ENCODE measurements at places on chromosomes 1 and 21. TPM values are rescaled to one million over a fixed set of nuclear protein-coding genes. Genes with fewer than 3 reads are reported as not detected.

ARTN gene
- 2.9 TPM for total RNA-seq

NR1I3 gene
- total RNA-seq = not detected

ANKRD65 gene
- 1.2 TPM for total RNA-seq

GREM2 gene
- total RNA-seq = not detected

NGF gene
- total RNA-seq = not detected

JAM2 gene
- 9.6 TPM for total RNA-seq

ZNF683 gene
- not detected for total RNA-seq

LENEP gene
- total RNA-seq = 0.40 TPM

TMEM81 gene
- 1.7 TPM for total RNA-seq

- H3K4me1 ChIP-seq = no peaks in the 10 kb centered on the region
- H3K4me3 ChIP-seq = no peak overlapping the region
- H3K27ac ChIP-seq = no peak overlapping the region
- no peaks in the 10 kb centered on the region for H3K36me3 ChIP-seq
- H3K27me3 ChIP-seq = no peaks in the 10 kb centered on the region
Measured at GRCh38 chr21:32484706-32485380, 72.3 kb downstream of the EVA1C start.

DNA sequence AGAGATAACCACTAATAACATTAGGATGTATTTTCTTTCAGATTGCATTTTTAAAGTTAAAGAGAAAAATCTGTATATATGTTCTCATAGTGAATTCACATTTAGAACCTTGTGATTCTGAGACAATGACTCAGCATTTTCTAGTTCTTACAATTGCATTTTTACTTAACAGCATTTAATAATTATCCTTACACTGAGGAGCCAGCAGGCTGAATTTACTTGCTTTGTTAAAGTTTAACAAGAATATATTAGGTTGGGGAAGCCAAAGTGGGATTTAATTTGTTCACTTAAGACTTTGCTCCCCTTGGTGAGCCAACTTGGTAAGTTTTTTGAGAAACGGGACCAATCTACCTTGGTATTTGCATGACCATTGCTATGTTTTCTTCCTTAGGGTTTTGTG is 4.5 kb downstream of the PATJ start:
- no peak for DNase-seq
- peaks cover 3% of the 10 kb centered on the region for H3K4me1 ChIP-seq
- H3K27me3 ChIP-seq = no peaks in the 10 kb centered on the region
- no peak overlapping the region for H3K27ac ChIP-seq
- no peaks in the 10 kb centered on the region for H3K36me3 ChIP-seq

DNA sequence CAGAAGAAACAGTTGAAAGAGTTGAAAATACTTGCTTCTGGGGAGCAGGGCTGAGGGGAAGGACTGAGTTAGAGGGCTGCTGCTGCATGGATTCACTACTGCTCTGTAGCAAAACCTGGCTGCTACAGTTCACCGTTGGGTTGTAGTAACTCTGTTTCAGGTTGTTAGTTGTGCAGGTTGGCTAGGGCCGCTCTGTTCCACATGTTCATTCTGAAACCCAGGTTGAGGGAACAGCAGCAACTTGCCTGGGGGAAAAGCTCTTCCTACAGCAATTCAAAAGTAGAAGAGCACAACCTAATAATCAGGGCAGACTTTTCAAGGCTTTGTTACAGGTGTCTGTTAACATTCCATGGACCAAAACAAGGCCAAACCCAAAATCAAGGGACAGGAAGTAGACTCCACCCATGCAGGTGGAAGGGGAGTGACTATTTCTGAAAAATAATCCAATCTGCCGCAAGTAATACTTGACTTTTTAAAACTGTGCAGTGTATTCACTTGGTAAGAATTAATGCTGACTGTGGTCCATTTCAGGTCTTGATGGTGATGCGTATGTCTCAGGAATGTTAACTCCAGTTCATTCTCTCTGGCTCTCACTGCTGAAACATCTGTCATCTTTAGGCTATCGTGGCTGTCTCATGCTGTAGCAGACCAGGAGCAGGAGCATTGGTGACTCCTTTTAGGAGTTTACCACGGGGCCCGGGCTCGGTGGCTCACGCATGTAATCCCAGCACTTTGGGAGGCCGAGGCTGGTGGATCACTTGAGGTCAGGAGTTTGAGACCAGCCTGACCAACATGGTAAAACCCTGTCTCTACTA is 5.1 kb upstream of the PARK7 start:
- no peak overlapping the region for H3K4me3 ChIP-seq
- H3K27me3 ChIP-seq = no peaks in the 10 kb centered on the region
- H3K27ac ChIP-seq = no peak overlapping the region
- no peaks in the 10 kb centered on the region for H3K36me3 ChIP-seq
- H3K4me1 ChIP-seq = no peaks in the 10 kb centered on the region

GRCh38 chr1:167404161-167404888 is 114.0 kb downstream of the CD247 start:
- no peak for DNase-seq
- H3K4me3 ChIP-seq = no peak overlapping the region
- no peaks in the 10 kb centered on the region for H3K27me3 ChIP-seq

DNA sequence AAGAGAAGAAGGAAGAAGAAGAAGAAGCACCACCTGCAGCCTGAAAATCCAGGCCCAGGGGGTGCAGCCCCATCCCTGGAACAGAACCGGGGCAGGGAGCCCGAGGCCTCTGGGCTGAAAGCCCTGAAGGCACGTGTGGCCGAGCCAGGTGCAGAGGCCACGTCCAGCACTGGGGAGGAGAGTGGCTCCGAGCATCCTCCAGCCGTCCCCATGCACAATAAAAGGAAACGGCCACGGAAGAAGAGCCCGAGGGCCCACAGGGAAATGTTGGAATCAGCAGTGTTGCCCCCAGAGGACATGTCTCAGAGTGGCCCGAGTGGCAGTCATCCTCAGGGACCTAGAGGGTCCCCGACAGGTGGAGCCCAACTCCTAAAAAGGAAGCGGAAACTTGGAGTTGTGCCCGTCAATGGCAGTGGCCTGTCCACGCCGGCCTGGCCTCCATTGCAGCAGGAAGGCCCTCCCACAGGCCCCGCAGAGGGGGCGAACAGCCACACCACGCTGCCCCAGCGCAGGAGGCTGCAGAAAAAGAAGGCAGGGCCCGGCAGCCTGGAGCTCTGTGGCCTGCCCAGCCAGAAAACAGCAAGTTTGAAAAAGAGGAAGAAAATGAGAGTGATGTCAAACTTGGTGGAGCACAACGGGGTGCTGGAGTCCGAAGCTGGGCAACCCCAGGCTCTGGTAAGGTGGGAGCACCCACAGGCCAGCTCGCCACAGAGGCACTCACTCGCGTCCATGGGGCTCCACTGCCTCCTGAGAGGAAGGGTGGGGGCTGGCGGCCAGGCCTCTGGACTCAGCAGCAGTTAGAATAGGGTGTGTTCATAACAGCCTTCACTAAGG is 28.4 kb downstream of the RRP1B start:
- no peaks in the 10 kb centered on the region for H3K4me1 ChIP-seq
- H3K4me3 ChIP-seq = no peak overlapping the region
- H3K36me3 ChIP-seq = peaks cover 60% of the 10 kb centered on the region
- no peak overlapping the region for H3K27ac ChIP-seq

DNA sequence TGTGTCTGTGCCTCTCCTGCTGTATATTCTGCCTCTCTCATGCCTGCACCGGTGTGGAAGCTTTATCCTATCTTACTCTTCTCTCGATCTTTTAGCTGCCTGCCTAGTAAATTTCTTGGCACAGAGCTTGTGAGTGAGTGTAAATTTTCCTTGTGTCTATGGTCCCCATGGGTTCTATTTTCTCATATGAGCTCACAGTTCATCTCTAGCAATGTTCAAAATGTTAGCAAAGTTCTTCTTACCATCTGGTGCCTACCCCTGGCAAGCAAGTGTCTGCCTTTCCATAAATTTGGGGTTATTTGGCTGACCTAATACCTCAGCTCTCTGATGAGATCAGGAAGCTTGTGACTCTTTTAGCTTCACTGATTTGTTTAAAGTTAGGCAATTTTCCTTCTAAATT is 572.1 kb upstream of the BRINP3 start:
- no peak for DNase-seq
- no peaks in the 10 kb centered on the region for H3K36me3 ChIP-seq
- no peaks in the 10 kb centered on the region for H3K4me1 ChIP-seq
- no peak overlapping the region for H3K27ac ChIP-seq
- H3K27me3 ChIP-seq = no peaks in the 10 kb centered on the region

- no peaks in the 10 kb centered on the region for H3K4me1 ChIP-seq
- no peaks in the 10 kb centered on the region for H3K27me3 ChIP-seq
- no peaks in the 10 kb centered on the region for H3K36me3 ChIP-seq
Measured at GRCh38 chr1:246674049-246674448, 50.2 kb upstream of the SCCPDH start.

- no peak overlapping the region for H3K27ac ChIP-seq
- H3K36me3 ChIP-seq = no peaks in the 10 kb centered on the region
- H3K4me3 ChIP-seq = no peak overlapping the region
- H3K27me3 ChIP-seq = no peaks in the 10 kb centered on the region
Measured at GRCh38 chr1:88134983-88135921, 548.8 kb upstream of the PKN2 start.

GRCh38 chr1:20603504-20604464 is 14.9 kb downstream of the CDA start:
- H3K4me3 ChIP-seq = no peak overlapping the region
- no peaks in the 10 kb centered on the region for H3K4me1 ChIP-seq
- no peak overlapping the region for H3K27ac ChIP-seq
- H3K36me3 ChIP-seq = no peaks in the 10 kb centered on the region

GRCh38 chr1:54651608-54652007 is 10.0 kb downstream of the MROH7 start:
- H3K36me3 ChIP-seq = no peaks in the 10 kb centered on the region
- no peak overlapping the region for H3K27ac ChIP-seq
- DNase-seq = no peak
- H3K27me3 ChIP-seq = no peaks in the 10 kb centered on the region
- H3K4me3 ChIP-seq = no peak overlapping the region

DNA sequence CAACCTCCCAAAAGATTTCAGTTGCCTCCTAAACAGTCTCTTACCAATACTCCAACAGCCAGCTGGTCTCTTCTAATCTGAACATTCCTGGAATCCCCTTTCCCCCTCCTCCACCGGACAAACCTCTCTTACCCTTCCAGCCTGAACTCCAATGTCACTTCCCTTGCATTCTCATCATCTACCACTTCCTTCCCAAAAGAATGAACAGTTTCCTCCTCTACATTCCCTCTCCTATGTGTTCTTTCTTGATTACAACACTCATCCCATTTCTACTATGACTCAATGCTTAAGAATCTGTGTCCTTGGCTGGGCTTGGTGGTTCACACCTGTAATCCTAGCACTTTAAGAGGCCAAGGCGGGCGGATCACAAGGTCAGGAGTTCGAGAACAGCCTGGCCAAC is 417.1 kb downstream of the SETD4 start:
- no peak overlapping the region for H3K4me3 ChIP-seq
- no peak overlapping the region for H3K27ac ChIP-seq
- H3K36me3 ChIP-seq = no peaks in the 10 kb centered on the region
- no peaks in the 10 kb centered on the region for H3K4me1 ChIP-seq
- DNase-seq = no peak
- no peaks in the 10 kb centered on the region for H3K27me3 ChIP-seq

DNA sequence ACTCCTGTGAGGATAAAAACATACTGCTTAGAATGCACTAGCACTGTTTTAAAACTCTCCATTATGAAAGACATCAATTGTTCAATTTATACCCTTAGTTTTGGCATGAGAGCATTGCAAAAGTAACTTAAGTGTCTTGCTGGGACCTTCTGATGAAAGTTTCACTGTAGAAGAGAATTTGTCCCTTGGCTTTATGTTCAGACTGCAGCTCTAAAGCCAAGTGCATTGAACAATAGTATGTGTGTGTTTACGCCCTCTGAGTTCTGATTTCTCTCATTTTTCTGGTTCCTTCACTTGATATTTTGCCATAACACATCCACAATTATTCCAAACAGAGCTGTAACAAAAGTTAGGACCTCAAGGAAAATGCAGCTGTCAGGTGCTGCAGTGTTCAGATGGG is 474.6 kb downstream of the DISC1 start:
- DNase-seq = no peak
- H3K4me3 ChIP-seq = no peak overlapping the region

DNA sequence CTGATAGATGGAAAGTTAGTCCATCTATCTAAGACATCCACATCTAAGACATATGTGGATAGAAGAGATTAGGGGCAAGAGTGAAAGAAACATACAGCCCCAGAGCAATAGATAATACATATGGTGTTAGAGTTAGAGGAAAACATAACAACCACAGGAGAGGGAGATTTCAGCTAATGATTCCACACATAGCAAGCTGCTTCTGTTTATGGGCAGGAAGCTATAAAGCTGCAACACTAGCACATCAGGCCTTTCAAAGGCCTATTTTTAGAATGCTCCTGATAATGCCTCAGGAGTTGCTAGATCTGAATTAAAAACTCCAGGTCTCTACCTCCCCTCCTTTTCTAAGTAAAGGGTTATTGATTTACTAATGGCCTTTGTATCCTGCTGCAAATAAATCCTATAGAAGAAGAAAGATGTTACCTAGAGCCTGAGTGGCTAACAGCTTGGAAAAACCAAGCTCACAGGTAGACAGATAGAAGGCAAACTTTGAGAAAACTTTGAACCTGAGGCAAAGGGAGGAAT is 36.1 kb downstream of the BRINP2 start:
- DNase-seq = no peak
- no peaks in the 10 kb centered on the region for H3K36me3 ChIP-seq
- no peak overlapping the region for H3K27ac ChIP-seq
- H3K27me3 ChIP-seq = no peaks in the 10 kb centered on the region
- no peaks in the 10 kb centered on the region for H3K4me1 ChIP-seq

DNA sequence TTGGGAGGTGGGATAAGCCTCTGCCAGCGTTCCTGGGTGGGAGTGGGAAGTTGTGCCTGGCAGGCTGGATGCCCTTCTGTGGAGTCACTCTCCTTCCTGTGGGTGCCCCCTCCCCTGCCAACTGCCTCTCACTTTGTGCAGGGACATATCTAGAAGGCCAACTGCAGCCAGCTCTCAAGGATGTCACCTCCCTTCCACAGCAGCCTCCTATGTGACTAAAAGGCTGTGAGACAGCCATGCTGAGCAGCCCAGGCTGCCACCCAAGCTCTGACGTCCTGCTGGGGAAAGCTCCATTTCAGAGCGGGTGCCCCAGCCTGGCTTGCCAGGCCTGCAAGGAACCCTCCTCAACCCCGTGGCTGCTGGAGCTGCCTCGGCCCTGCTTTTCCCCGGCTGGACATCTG is 19.6 kb upstream of the SLC26A9 start:
- peaks cover 2% of the 10 kb centered on the region for H3K27me3 ChIP-seq
- H3K36me3 ChIP-seq = no peaks in the 10 kb centered on the region
- H3K4me1 ChIP-seq = peaks cover 9% of the 10 kb centered on the region
- no peak overlapping the region for H3K27ac ChIP-seq

- no peak for DNase-seq
- H3K4me1 ChIP-seq = no peaks in the 10 kb centered on the region
- H3K36me3 ChIP-seq = no peaks in the 10 kb centered on the region
- no peak overlapping the region for H3K27ac ChIP-seq
Measured at GRCh38 chr1:227910511-227911153, 37.1 kb downstream of the WNT9A start.

- no peak for DNase-seq
- no peaks in the 10 kb centered on the region for H3K36me3 ChIP-seq
- no peaks in the 10 kb centered on the region for H3K4me1 ChIP-seq
- H3K4me3 ChIP-seq = no peak overlapping the region
Measured at GRCh38 chr1:169513208-169513607, 27.5 kb upstream of the SLC19A2 start.

DNA sequence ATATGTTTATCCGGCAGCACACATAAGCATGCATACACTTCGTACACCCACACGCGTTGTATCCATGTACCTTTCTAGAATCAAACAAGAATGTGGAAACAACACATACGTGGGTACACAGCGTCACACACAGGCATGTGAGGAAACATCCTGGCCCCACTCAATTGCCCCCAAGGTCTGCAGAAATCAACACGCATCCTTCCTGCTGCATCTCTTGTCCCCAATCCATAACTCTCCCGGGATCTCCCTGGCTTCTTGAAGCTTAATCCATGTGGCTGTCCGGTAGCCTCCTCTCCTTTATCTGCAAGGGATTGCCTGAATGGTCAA is 5.5 kb upstream of the TBX15 start:
- no peaks in the 10 kb centered on the region for H3K4me1 ChIP-seq
- DNase-seq = no peak
- H3K36me3 ChIP-seq = no peaks in the 10 kb centered on the region
- H3K27me3 ChIP-seq = peaks cover 15% of the 10 kb centered on the region
- H3K27ac ChIP-seq = no peak overlapping the region
- no peak overlapping the region for H3K4me3 ChIP-seq

Data from GM12878 (cell line).